ENCODE measurements at places on chromosomes 7 and 10.

GRCh38 chr10:45253183-45253914 is 62.1 kb downstream of the OR13A1 start:
- DNase-seq = no peak

DNA sequence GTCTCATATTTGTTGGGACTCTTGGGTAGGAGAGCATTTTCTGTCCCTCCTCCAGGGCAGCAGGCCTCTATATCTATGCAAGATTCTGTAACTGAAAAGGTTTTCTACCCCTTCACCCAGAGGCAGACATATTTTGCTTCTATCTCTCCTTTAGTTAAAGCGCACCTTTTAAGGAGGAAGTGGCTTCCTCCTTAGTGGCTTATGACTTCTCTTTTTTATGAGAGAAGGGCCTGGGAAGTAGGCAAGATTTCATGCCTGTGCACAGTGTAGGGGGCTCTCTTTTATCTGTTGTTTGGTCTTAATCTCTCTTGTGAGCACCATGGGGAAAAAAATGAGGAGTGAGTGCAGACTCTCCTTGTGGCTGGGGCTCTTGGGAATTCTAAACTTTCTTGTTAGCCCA is 122.1 kb downstream of the LRMDA start:
- no peak for DNase-seq

- DNase-seq = peak; percentile 75
These were observed 95.8 kb downstream of the CFAP58 start for GRCh38 chr10:104449391-104449790.

GRCh38 chr10:5142199-5142598 is 42.8 kb downstream of the AKR1C8 start:
- no peak for DNase-seq
